ENCODE measurements at places on chromosomes 7 and 10.

DNA sequence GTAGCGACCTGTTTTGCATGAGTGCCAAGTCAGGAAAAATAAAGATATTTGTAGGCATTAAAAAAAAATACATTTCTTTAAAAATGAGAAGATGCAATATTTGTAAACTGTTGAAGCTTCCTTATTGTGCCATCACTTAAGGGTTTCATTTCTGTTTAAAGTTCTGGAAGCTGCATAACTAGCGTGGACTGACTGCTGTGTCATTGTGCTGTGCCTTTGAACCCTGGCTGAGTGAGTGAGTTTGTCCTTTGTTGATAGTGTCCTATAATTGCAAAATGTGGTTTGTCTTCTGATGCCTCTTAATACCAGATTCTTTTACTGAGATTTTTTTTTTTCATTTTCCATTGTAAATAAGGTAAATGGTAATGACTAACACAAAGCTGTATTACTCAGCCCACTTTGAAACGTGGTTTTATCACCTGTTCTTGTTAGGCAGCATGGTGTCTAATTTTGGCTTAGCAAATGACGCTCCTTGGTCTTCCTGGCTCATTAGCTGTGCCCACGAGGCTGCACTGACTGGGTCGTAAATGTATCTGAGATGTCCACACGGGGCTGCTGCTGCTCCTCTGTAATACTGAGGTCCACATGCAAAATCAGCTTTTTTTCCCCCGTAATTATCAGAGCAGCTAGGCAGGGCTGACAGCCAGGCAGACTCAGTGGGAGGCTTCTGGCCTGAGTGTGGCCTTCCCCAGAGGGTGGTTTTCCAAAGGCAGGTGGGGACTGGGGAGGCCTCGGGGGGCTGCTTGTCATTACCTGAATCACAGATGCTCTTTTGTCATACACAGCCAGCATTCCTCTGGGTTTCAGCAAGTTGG lies 14.8 kb downstream of the ZSCAN25 start:
- DNase-seq = peak; percentile 94

GRCh38 chr10:51937308-51938140 lies 238.1 kb upstream of the CSTF2T start:
- DNase-seq = no peak

- no peak for DNase-seq
Measured at GRCh38 chr7:7779888-7780287, 61.5 kb upstream of the RPA3 start.

- DNase-seq = no peak
Measured at GRCh38 chr7:85655252-85655651, 468.4 kb upstream of the SEMA3D start.

GRCh38 chr10:15742836-15743235 lies 23.1 kb upstream of the ITGA8 start:
- DNase-seq = no peak

- DNase-seq = no peak
Measured at GRCh38 chr7:81725812-81726127, 44.1 kb downstream of the HGF start.

DNA sequence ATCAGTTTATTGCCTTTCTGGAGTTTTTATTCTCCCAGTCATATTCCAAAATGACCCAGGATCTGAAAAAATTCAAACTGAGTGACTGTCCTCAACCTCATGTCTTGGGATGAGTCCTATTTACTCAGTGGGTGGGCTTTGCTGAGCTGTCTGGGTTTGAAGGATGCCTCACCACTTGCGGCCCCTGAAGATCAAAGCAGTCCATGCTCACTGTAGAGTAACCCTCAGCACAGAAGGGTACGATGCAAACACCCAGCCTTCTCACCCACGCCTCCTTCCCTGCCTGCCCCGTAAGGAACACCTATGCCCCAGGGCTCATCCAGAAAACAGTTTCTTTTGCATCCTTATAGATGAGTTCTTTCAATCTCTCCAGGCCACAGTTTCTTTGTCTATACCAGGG lies 42.2 kb upstream of the GRB10 start:
- no peak for DNase-seq

DNA sequence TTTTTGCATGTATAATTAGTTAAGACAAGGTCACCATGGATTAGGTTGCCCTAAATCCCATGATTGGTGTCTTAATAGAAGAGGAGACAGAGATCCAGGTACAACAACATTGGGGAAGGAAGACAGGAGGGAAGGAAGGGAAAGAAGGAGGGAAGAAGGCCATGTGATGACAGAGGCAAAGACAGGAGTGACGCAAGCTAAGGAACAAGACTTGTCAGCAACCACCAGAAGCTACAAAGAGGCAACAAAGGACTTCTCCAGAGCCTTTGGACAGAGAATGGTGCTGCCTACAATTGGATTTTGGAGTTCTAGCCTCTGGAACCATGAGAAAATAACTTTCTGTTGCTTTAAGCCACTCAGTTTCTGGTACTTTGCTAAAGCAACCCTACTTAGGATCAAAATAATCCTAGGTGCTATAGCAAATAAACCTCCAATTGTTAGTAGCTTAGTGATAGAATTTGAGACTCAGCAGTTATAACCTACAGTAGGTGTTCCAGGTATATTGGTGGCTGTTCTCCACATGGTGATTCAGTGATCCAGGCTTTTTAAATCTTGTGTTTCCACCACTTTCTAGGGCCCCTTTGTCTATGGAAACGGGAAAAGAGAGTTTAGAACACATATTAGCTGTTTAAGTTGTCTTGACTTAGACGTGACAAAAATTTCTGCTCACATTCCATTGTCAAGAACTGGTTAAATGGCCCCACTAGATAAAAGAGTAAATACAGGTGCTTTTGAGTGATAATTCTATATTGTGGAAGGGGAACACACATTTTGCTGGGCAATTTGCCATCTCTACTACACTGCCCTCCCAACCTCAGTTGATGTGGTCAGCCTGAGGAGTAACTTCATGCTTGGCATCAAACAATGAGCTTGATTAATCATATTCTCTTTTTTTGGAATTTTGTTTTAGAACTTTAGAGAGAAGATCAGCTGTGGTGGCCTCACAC lies 70.5 kb upstream of the SP4 start:
- no peak for DNase-seq

- no peak for DNase-seq
Measured at GRCh38 chr7:140360697-140361229, 37.6 kb downstream of the SLC37A3 start.

GRCh38 chr7:70695795-70696083 lies 436.2 kb upstream of the GALNT17 start:
- DNase-seq = peak; percentile 7

- no peak for DNase-seq
Measured at GRCh38 chr10:112095731-112096130, 87.8 kb downstream of the GPAM start.

- DNase-seq = no peak
Measured at GRCh38 chr7:26625286-26625685, 239.1 kb downstream of the SKAP2 start.

- DNase-seq = no peak
Measured at GRCh38 chr7:132499065-132499464, 77.2 kb downstream of the PLXNA4 start.

DNA sequence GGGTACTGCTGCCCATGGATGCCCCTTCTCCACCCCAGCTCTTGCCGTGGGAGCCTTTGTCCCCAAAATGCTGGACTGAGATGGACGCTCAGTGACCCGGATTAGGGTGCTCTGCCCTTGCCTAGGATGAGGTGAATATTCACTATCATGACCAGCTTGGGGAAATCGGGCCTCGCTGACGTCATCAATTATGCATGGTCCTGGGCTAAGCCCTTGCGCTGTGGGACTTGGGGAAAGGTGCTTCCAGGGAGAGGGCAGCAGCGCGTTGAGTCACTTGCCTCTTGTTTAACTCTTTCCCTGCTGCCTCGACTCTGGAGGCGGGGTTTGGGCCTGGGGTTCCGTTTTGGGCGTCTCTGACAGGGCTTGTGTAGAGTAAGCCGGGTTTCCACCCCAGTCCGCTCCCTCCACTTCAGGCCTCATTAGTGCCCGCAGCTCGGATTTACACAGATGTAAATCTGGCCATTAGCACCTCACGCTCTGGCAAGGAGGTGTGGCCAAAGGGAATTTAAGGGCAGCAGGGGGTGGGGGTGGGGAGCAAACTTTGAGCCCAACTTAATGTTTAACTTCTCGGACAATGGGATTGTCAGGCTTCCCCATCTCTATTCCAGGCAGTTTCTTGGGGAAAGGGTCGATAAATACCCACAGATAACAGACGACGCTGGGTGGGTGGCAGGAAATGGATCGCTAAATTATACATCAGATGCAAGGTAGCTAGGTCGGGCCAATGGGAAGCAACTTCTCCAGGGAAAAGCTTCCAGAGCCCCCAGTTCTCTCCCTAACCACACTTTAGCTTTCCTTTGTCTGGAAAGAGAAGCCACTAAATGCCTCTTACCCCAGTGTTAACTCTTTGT lies 51.3 kb upstream of the TCF7L2 start:
- DNase-seq = no peak

- DNase-seq = no peak
Measured at GRCh38 chr7:77757589-77757988, 40.6 kb downstream of the TMEM60 start.

DNA sequence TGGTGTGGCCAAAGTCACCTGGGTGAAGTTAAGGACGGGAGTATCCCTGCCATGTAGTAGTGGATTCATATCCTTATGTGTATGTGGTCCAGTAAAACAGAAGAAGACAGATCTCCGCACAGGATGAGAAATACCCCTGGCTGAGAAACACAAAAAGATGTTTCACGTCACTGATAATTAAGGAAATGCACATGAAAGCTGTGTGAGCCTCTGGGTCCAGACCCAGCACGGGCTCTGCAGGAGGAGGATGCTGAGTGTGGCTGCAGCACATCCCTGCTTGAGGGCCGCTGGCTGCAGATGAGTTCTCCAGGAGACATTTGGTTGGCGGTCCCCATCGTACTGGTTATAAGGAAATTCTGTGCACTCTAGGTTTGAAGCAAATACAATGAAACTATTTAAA lies 8.2 kb upstream of the SUN1 start:
- DNase-seq = no peak

DNA sequence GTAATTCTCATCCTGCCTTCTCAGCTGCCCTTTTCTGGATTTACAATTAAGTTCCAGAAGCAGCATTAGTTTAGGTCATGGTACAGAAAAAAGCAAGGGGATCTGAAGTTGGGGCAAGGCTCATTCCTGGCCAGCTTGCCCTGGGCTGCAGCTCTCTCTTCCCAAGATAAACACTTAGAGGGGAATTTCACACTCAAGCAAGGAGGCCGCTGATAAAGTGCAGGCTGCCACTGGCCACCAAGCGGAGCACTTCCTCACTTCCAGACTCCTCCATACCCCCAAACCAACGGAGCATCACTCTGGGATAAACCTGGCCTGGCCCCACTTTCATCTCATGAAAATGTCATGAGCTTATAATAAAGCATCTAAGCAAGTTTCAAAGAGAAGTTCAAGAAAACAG lies 445.5 kb upstream of the MKI67 start:
- DNase-seq = no peak

DNA sequence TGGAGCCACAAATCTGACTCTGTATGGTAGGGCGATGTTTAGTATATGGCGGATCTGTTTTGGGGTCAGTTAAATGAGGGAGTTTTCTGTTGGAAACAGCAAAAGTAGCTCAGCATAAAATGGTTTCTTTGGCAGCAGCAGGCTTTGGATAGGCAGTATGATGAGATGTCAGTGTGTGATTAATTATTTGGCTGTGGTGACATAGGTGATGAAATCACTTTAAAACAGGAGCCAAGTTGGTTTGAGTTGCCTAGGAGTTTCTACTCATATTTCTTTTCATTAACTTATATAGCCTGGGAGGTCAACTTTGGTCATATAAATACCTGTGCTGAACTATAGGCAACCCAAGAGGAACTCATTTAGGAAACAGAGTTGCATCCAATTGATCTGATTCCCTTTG lies 291.2 kb downstream of the LRMDA start:
- DNase-seq = no peak

GRCh38 chr10:119132521-119133345 lies 28.8 kb downstream of the DENND10 start:
- no peak for DNase-seq

GRCh38 chr7:121624958-121625357 lies 228.8 kb upstream of the FAM3C start:
- no peak for DNase-seq

- no peak for DNase-seq
Measured at GRCh38 chr7:83824214-83824613, 175.3 kb upstream of the SEMA3E start.

- DNase-seq = no peak
Measured at GRCh38 chr10:132136097-132136521, 50.6 kb upstream of the DPYSL4 start.

DNA sequence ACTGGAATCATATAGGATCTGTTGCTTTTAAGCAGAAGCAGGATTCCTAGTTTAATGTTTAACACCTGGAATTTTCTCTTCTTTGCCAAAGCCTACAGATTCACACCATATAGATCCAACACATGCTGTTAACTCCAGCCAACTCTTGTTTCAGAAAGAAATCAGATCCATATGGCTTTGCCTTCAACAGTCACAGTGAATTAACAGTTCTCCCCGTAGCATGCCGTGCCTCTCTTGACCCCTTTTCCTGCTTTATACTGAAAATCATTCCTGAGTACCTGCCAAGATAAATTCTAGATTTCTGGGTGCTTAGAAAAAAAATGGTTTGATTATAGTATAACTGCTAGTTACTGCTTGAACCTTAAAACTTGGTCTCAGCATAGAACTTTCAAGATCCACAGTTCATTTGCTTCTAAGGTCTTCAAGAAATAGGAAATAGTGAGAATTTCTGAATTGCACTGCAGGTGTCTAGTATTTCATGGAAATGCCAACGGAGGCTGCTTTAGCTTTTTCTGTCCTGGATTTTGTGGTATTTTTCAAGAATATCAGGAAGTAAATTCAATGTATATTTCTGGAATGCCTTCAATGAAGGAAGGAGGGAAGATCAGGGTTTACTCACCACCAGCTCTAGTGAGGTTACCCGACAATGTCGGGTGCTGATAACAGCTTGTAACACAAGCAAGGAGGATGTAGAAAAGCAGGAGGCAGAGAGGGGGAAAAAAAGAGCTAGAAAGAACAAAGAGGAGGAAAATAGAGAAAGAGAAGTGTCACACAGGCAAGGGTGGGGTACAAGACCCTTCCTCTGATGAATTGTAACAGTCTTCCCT lies 6.6 kb downstream of the AASS start:
- DNase-seq = no peak

DNA sequence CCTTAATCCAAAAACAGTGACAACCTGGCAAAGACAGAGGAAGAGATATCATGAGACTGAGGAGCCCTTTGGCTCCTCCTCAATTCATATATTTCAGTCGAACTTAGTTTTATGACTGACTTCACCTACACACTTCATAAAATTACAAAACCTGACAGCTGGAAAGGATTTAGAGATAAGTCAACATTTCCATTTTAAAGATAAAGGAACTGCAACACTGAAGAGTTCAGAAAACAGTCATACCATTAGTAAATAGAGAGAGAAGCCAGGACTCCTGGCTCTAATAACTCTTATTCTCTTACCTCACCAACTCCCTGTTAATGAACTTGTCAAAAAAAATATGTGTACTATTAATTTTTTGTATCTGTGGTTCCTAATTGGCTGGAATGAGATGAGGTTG lies 141.0 kb upstream of the COL1A2 start:
- DNase-seq = no peak

- no peak for DNase-seq
Measured at GRCh38 chr7:106289848-106290247, 5.1 kb upstream of the NAMPT start.
